ENCODE measurements at places on chromosomes 13 and 19.

GRCh38 chr13:59086147-59086546, 1077.6 kb downstream of the DIAPH3 start:
- no peak for DNase-seq

GRCh38 chr19:47005873-47006272, 13.8 kb upstream of the NPAS1 start:
- DNase-seq = no peak

DNA sequence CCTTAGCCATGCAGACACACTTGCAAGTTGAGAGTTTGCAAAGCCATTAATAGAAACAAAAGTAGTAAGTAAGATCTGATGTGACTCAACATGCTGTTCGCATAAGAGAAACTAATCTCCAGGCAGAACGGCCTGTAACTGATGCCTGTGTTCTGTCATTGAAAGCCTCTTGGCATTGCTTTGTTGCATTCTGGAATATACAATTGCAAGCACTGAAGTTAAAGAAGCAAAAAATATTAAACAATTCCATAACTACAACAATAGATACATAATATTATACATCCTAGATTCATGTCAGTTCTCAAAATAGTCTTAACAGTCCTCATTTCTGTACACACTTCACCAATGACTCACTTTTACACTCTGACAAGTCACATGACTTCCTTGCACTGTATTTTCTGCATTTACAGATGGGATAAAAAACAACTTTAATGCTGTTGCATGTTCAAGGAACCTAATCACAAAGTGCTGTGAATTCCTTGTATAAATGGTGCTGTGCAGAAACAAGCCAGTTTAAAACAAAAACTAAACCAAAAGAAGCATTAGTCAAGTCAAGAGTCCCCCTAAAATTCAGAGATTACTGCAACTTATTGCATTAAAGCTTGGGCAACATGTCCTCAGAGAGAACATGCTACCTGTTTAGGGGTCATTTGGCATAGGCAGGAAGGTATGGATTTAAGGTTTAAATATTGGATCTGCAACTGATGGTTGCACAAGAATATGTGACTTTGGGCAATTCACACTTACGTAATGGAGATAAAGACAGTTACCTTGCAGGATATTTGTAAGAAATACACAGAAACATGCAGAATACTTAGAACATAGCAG, 79.5 kb upstream of the SERP2 start:
- DNase-seq = no peak

DNA sequence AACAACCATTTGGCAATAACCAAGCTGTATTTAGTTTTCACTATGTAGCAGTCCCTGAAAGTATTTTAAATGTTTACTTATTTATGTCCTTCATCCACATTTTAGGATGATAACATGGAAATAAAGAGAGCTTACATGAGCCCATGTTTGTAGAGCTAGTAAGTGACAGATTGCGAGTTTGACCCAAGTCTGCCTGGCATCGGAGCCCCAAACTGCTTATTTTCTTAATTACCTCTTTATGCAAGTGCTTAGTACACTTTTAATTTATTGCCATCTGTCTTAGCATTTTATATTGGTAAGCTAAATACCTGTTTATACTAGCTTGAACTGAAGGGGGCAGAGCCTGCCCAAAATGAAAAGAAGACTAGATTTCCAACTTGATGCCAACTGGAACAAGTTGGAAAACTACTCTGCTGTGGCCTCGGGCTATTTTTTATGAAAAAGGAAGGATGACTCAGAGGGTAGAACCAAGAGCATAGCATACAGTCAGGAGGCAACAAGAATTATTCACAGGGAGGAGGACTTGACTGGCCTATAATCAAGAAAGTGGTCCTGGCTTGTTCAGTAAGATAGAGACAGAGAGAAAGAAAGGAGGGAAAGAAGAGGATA, 150.2 kb downstream of the NDFIP2 start:
- DNase-seq = no peak

DNA sequence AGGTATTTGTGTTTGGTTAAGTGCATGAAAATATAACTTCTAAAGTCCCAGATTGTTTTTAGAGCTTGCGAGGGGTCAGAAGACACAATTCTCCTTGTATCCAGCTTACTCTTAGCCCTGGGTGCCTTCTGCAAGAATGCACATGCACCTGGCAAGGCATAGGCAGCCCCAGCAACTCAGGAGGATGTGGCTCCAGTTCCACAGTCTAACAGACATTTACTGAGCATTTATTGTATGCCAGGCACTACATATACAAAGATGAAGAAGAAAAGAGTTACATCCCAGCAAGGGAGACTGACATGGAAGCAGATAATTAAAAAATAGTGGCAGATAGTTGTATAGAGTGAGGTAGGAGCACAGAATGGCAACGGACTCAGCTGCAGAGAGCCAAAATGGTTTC, 101.1 kb upstream of the FRY start:
- no peak for DNase-seq

GRCh38 chr13:44359983-44360375, 13.6 kb upstream of the SERP2 start:
- DNase-seq = no peak

DNA sequence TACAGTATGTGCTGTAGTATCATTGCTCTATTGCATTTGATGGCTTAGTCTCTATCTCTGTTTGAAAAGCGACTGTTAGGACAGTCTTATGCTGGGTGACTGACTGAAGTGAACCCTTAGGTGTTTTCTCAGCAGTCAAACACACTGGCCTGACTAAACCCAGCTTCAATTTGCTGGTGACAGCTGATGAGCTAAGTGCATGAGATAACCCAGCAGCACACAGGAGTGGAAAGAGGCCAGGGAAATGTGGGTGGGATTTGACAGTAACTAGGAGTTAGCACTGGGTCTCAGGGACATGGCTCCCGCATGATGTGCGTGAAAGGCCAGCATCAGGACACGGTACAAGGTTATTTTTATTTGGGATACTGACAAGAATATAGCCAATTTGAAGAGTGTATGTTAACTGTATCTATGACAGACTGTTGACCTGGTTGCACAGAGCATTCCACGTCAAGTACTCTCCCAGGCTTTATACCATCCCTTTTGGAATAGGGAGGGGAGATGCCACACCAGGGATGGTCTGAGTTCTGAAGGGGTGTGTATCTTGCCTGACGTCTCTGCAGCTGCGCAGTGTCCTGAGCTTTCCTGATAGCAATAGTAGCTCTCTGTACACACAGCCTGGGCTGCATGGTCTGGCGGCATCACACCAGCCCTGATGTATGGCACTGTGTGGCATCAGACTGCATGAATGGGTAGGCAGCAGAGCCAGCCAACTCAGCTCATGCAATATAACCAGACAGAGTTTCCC, 144.8 kb downstream of the FLT1 start:
- DNase-seq = no peak

DNA sequence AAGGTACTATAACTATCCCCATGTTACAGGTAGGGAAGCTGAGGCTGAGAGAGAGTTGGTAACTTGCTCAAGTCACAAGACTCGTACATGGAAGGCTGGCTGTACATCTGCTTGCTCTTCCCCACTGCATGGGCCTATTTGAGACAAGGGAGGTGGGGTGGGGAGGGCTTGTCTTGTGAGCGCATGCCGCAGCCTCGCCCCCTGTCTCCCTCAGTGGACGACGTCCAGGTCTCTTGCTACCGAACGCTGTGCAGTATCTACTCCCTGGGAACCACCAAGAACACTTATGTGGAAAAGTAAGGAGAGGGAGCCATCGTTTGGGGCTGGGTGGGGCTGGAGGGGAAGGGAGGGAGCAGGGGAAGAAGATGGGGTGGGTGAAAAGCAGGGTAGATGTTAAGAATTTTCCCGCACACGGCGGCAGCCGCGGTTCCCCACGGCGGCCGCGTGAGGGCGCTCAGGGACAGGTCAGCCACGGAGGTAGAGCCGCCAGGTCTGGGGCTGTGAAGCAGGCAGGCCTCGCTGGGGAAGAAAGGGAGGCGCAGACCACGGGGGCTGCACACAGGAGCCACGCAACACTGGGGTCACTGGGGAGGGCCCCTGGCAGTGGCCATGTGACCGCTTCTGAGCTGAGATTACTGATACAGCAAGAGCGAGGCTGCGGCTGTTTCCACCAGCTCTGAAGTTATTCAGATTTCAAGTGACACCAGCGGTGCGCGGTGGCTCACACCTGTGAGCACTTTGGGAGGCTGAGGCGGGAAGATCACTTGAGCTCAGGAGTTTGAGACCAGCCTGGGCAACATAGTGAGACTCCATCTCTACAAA, 81.5 kb downstream of the RYR1 start:
- peak; percentile 45 for DNase-seq

GRCh38 chr13:95155504-95155903, 145.7 kb downstream of the ABCC4 start:
- no peak for DNase-seq

DNA sequence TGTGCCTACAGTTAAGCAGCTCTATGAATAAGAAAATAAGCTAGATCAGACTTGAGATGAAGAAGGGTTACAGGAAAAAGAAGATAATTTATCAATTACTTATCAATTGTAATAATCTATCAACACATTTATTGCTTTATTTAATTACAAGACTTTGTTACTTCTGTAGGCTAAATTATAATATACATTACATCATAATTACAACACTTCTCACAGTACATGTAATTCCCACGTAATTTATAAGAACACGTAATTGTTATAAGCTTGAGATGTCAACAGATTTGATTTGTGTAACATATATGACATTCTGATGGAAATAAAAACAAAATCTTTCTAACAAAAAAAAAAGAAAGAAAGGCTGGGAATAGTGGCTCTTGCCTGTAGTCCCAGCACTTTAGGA, 36.8 kb downstream of the NEK5 start:
- DNase-seq = no peak

GRCh38 chr13:43979492-43979891, 99.8 kb downstream of the LACC1 start:
- no peak for DNase-seq

DNA sequence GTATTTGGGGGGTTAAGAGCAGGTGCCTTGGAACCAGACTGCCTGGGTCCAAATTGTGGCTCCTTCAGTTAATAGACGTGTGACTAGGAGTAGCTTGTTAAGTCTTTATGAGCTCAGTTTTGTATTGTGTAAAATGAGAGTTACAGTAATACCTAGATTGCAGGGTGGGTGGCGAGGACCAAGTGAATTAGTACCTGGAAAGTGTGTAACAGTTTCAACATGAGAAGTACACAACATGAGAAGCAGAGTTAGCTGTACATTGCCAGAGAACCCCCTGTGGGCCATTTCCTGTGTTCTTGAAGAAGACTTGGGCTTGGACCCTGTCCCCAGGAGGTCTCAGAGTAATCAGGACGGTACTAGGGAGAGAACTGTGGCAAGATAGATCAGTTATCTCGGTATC, 36.8 kb downstream of the PPP2R1A start:
- DNase-seq = no peak

DNA sequence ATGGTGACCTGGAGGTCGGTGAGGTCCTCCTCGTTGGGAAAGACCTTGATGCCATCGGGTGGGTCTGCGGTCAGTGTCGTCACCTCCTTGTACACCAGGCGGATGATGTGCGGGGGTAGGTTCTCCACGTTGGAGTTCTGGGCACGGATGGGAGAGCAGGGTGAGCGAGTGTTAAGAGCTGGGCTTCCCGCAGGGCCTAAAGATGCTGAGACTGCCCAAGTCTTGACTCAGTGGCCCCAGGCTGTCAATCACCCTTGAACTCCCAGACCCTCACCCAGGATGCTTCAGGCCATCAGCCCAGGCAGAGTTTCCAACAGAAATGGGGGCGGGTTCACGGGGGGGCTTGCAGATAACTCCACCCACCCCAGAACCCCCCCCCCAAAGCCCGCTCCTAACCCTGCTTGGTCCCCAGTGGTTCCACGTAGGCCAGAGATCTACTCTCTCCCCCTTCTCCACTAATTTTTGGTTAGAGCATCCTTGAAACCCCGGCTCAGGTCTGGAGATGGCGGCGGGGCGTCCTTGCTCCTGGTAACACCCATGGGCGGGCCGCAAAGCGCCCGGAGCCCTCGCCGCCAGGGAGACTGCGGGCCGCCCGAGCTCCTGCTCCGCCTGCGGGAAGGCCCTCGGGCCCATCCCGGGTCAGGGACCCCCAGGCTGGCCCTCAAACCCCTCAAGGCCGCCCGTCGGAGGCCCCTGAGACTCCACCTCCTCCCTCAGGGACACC, 600 bp downstream of the UBE2S start:
- no peak for DNase-seq

GRCh38 chr19:38736413-38737280, 7.6 kb downstream of the CAPN12 start:
- no peak for DNase-seq

DNA sequence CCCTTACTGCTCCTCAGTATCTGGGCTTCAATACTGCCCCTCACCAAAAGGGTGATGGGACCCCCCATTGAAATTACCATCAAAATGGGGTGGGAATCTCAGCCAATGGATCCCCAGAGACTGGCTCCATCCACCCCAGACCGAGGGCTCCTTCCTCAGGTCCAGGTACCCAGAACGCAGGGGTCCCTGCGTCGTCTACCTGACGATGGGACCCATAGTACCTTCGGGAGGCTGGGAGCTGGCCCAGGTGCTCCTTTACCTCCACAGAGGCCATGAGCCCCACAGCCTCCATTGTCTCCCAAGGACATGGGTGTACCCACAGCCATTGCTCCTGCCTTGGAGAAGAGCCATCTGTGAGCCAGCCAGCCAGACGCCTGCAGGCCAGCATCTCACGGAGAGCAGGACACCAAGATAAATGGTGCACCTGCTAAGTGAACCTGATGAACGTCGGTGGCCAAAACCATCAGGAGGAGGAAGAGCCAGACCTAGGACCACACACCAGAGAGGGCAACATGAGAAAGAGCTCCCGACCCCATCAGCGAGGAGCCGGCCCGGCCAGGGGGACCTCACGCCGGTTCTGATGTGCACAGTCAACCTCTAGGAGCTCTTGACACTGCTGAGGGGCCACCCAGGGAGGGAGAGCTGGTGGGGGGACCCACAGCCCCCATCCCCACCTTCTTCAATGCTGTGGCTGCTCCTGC, 156.8 kb upstream of the SOX1 start:
- DNase-seq = no peak

GRCh38 chr13:48311223-48311622, 7.7 kb downstream of the RB1 start:
- DNase-seq = no peak

- DNase-seq = no peak
Observed at GRCh38 chr19:40539070-40539469, 37.6 kb upstream of the SHKBP1 start.

DNA sequence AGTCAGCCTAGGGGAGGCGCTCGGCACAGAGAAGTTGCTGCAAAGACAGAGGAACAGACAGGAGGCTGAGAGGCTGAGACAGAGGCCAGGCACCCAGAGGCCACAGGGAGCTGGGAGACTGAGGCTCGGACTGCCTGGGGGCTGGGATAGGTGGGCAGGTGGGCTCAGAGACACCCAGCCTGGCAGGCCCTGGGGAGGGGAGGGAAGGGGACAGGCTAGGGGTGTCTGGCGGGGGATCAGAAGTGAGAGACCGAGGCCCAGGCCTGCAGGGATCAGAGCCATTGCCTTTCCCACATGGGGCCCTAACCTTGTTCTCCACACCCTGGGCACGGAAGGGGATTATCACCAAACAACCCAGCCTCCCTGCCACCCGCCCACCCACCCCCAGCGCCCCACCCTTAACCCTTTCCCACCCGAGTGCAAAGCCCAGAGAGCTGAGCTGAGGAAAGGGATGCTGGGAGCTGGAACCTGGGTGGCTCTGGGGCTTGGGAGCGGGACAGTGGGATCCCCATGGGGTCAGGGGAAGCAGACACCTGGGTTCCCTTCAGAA, 1.3 kb downstream of the NTN5 start:
- no peak for DNase-seq
